ENCODE measurements at places on chromosomes 16 and 17.

- DNase-seq: no peak
Observed at GRCh38 chr17:27244011-27244410, 49.9 kb upstream of the WSB1 start.

GRCh38 chr17:76048025-76048605 is 21.0 kb upstream of the EVPL start:
- DNase-seq: no peak

- DNase-seq: peak; percentile 67
Observed at GRCh38 chr17:27319541-27320221, 25.8 kb downstream of the WSB1 start.

GRCh38 chr17:13484020-13484419 is 117.7 kb downstream of the HS3ST3A1 start:
- no peak for DNase-seq

GRCh38 chr17:28613931-28614381 is at the start of gene RSKR:
Gene RSKR, minus strand, starts transcription at chr17:28614185. Its CDS starts 24 bp downstream, at chr17:28614161.
- no peak for DNase-seq

DNA sequence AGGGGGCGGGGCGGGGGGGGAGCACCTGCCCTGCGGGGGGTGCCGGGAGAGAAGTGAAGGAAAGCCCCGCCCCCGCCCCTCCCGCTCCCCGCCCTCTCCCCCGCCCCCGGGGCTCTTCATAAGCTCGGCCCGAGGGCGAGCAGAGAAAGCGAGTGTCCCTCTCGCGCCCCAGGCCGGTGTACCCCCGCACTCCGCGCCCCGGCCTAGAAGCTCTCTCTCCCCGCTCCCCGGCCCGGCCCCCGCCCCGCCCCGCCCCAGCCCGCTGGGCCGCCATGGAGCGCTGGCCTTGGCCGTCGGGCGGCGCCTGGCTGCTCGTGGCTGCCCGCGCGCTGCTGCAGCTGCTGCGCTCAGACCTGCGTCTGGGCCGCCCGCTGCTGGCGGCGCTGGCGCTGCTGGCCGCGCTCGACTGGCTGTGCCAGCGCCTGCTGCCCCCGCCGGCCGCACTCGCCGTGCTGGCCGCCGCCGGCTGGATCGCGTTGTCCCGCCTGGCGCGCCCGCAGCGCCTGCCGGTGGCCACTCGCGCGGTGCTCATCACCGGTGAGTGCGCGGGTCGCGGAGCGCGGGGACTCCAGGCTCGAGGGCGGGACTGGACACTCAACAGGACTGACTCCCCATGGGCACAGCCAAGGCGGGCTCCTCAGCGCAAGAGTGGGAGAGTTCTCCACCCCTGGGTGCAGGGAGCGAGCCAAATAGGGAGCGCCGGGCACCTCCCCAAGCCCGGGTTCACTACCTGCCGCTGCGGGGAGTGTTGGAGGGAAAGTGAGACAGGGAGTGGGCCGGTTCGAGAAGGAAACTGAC is at the start of gene HSD11B2:
Gene HSD11B2 (plus strand): TSS at position 145 of the 798 bp plus-strand sequence. CDS start 128 bp downstream, at position 273.
- peak; percentile 83 for DNase-seq

DNA sequence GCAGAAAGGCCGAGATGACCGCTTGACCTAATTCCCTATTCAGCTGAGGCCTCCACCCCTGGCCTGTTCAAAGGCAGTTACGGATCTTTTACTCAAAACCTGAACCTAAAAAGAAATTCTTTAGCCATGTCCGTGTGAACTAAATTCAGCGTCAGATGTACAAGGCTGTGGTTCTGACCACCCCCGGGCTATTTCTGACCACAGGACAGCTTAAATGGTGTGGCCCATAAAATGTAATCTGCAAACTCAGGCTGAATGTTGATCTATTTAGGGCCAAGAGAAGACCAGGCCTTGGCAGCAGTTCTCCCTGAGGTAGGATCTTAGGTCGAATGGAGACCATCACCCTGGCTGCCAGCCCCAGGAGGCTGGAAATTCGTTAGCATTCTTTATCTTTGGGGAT is 485.5 kb downstream of the WWOX start:
- DNase-seq: no peak

DNA sequence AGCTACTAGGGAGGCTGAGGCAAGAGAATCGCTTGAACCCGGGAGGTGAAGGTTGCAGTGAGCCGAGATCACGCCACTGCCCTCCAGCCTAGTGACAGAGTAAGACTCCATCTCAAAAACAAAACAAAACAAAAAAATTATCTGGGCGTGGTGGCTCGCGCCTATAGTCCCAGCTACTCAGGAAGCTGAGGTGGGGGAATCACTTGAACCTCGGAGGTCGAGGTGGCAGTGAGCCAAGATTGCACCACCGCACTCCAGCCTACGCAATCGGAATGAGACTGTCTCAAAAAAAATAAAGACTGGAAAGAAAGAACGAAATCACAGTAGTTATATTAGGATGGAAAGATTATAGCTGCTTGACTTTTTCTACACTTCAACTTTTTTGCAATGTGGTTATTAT is 18.9 kb downstream of the COG1 start:
- no peak for DNase-seq

DNA sequence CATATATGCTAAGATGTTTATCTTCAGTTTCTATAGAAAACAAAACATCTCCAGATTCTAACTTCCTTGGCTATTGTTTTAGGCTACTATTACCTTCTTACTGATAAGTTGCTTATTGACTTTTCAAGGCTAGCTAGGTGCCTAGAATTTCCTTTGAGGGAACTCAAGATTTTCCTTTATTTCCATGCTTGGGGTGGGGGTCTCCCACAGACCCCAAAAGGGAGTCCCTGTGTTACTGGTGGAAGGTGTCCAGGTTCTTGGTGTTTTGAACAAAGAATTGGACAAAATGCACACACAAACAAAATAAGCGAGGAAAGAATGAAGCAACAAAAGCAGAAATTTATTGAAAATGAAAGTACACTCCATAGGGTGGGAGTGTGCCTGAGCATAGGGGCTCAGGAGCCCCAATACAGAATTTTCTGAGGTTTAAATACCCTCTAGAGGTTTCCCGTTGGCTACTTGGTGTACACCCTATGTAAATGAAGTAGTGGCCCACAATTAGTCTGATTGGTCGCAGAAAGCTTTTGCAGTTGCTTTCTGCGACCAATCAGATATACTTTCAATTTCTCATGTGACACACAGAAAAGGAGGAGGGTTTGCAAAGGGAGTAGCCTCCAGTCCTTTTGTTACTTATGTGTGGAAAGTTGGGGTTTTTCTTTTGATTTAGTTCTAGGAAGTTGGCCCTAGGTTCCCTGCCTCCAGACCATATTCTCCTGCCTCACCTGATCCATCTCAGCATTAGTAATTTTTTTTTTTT is 67.5 kb downstream of the MARF1 start:
- no peak for DNase-seq

DNA sequence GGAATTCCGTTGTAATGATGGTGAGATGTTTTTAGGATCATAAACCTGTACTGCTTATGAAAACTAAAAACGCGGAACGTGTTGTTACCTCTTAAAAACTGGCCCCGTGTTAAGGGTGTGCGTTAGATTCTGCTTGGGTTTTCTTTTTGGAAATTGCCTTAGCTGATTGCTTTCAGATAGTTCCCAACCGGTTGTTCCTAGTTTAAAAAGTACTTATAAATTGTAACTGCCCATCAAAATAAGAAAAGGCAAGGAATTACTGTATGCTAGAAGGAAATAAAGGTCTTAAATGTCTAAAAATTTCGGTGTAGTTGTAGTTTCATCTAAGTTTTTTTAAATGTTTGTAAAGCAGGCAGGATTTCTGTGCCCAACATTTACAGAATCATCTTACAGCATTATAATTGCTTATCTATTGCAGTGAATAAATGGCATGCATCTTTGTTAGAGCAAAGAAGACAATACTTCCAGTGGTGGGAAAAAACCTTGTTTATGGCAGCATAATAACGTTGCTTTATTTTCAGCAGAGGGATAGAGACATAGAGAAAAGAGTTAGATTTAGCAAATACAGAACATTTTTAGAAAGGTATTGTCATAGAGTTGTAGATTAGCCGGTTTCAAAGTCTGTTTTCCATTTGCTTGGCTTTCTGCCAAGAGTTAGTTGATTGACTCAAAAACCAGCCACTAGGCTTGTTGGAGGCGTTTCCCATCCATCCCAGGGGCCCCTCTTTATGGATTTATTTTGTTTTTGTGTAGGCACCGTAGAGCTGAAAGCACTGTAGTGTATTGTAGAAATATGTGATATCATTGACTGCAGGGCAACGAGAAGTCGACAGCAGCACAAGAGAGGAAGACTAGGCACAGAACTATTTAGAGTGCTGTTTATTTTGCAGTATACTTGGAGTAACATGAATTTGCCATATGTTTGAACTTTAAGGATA is 1.7 kb downstream of the PPM1D start:
- DNase-seq: peak; percentile 83

- DNase-seq: peak; percentile 38
Observed at GRCh38 chr17:55421179-55421934, at the start of gene MMD. Gene MMD, minus strand, starts transcription at chr17:55421835. Its CDS starts 140 bp downstream, at chr17:55421695.

- no peak for DNase-seq
Observed at GRCh38 chr17:31390748-31391495, 553 bp upstream of the RAB11FIP4 start.
